Memory B cell (primary cell): ENCODE measurements at places on chromosomes 11 and 22.

GRCh38 chr11:92259861-92260260, 35.2 kb downstream of the FAT3 start:
- H3K4me3 ChIP-seq: no peak overlapping the region
- no peaks in the 10 kb centered on the region for H3K4me1 ChIP-seq
- DNase-seq: no peak
- H3K27ac ChIP-seq: no peak overlapping the region
- no peaks in the 10 kb centered on the region for H3K36me3 ChIP-seq

GRCh38 chr11:131609337-131609736, 238.9 kb downstream of the NTM start:
- H3K4me1 ChIP-seq: no peaks in the 10 kb centered on the region
- no peak for DNase-seq
- H3K4me3 ChIP-seq: no peak overlapping the region
- no peaks in the 10 kb centered on the region for H3K36me3 ChIP-seq

DNA sequence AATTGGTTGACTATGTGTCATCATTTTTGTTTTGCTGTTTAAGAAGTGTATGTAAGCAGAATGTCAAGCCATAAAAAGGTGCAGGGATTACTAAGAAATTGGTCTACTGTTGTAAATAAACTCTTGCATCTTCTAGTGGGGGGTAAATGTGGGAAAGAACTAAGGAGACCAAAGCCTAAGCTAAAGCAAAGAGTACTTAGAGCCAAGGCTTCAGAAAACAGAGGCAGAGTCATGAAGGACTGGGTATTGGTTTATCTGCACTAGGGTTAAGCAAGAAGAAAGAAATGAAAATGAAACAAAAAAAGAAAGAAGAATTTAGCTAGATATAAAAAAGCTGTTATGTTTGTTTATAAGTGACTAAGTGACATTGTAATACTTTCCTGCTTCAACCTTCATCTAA, 628.1 kb downstream of the METTL15 start:
- H3K27me3 ChIP-seq: no peaks in the 10 kb centered on the region
- H3K4me3 ChIP-seq: no peak overlapping the region
- H3K4me1 ChIP-seq: no peaks in the 10 kb centered on the region
- no peak for DNase-seq
- no peaks in the 10 kb centered on the region for H3K36me3 ChIP-seq
- H3K27ac ChIP-seq: no peak overlapping the region

DNA sequence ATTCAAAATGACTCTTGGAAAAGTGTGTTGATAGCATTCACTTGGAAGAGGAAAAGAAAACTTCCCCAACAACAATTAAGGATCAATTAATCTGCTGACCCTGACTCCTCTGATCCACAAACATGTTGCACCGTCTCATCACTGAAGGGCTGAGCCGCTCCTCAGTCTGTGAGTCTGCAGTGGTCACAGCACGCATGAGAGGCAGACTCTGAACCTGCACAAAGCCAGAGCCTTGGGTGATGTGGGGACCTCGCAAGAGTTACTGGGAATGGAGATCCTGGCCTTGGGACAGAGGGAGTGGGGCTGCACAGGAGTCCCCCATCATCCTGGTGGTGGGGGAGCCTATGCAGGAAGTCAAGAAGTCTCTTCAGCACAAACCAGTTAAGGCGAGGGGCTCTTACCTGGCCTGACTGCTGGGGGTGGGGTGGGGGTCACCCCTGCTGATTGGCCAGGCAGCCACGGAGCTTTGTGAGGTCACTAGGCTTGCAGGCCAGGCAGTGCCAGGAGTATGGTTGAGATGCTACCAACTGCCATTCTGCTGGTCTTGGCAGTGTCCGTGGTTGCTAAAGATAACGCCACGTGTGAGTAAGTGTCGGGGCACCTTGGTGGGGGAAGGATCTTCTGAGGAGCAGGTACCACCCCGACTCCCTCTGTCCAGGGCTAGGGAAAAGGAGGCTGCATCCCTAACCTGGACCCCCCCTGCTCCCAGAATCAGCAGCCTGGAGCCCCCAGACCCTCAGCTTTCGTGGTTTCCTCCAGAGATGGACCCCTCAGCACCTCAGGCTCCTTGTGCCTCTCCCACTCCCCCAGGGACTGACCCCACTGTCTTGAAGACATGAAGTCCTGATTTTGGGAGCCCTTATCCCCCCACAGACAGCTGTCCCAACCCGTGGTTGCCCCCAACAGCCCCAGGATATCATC, at the start of gene ACR:
ACR (plus strand) TSS at position 477 of the 921 bp plus-strand sequence; CDS start at position 509, 32 bp downstream.
- no peak within 1 kb of the TSS for H3K27ac ChIP-seq
- H3K4me3 ChIP-seq: no peak within 1 kb of the TSS
- no peaks in the 10 kb centered on the region for H3K36me3 ChIP-seq
- peaks cover 28% of the 10 kb centered on the region for H3K27me3 ChIP-seq
- DNase-seq: no peak
